Colonic mucosa (tissue), 4 donors: ENCODE measurements at places on chromosomes 12 and 14.

DNA sequence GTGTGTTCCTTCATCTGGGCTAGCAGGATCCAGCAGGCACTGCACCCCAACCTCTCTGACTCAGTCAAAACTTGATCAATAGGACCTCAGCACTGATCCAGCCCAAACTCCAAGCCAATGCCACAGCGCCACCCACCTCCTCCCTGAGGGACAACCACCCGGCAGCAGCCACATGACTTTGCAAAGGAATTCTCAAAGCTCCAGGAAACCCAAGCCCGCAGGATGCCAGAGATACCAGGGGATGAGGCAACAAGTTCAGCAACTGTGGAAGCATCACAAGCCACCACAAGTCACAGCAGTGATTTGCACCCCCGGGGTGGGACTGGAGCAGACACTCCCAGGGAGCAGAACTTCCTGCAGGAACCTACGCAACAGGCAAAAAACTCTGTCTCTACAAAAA, 37.3 kb downstream of the ACTN1 start:
- DNase-seq, result no peak

DNA sequence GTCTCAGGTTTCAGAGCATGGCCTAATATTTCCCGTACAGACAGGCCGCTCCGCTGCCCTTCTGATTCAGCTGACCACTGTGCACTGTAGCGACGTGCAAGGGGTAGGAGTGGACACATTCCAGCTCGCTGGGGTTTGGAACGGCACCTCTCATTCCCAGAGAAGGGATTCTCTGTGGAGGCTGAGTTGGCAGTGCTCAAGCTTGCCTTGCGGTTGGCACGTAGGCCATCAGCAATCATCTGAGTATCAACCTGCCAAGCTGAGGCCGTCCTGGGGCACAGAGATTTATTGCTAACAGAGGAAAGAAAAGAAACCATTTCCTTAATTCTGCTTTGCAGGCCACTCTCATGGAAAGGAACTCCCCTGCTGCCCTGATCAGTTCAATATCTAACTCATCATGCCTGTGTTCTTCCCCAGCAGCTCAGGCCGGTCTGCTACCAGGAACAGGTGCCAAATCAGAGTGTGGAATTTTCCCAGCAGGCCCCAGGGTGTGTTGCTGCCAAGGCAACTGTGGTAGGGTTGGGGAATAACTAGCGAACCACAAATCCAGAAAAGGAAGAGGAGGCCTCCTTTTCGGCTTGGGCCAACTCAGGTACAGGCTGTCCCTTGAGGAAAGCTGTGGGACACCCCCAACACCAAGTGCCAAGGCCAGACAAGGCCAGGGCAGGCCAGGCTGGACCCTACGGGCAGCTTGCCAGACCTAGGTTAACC, 92.5 kb downstream of the SSPN start:
- DNase-seq, result no peak

- DNase-seq, result no peak
Observed at GRCh38 chr12:27052176-27052575, 29.8 kb downstream of the MED21 start.

GRCh38 chr14:68808696-68809480, 16.0 kb upstream of the ZFP36L1 start:
- no peak for DNase-seq

DNA sequence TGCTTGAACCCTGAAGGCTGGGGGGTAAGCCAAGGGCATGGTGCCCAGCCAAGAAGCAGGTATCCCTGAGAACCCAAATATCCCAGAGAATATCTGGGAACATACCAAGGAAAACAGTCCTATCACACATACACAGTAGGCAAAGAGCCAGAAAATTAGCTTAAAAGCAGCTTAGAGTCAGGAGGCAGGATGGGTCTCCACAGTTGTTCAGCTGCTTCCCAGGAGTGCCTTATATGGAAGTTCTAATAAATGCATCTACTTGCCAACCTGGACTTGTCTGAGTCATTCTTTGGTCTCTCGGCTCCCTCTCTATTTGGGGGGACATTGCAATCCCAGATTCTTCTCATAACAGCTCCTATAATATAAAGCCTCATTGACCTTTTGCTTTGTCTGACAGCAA, 9.0 kb upstream of the GPR135 start:
- DNase-seq, result no peak

- DNase-seq, result no peak
Observed at GRCh38 chr12:130576371-130576816, 139.7 kb downstream of the RIMBP2 start.

DNA sequence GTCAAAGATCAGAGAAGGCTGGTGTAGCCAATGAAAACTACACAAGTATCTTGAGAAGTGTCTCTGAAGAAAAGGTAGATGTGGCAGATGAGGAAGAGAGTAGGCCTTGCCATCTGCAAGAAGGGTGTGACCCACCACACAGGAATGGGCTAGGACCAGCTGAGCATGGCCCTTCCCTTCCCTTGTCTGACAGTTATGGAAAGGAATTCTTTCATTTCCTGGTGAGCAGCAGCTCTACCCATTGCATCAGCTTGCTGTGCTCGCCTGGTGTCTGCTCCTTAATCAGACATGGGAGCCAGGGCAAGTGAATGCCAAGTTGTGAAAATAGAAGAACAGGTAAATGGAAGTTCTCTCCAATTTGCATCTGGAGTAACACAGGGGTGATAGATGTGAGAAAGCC, 145.2 kb upstream of the KRR1 start:
- DNase-seq, result no peak

DNA sequence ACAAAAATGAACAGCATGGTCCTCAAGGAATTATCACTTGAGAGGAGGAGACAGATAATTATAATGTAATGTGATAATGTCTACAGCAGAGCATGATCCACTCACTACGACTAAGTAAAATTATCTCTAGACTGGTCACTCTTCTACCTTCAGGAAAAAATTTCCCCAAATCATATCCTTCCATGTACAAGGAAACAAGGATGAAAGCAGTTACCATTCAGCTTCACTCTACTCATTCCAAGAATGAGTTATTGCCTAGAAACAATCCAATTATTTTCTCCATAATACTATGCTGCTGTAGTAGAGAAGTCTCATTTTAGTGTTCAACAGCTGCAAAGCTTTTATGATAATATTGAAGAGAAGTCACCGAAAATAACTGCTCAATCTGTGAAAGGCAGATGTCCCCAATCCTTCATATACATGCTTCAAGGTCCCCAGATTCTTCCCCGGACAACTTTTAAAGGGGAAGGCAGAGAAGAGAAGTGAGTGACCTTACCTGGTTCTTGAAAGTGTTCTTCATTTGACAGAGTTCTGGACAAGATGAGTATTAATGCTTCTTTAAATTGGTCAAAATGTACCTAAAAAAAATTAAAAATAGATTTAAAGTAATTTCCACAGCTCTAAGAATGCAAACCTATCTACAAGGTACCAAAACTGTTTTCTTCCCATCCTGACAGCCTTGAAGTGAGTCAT, 24.6 kb downstream of the NIN start:
- DNase-seq, result no peak

- no peak for DNase-seq
Observed at GRCh38 chr12:80954857-80955520, 17.3 kb upstream of the LIN7A start.

GRCh38 chr14:78316786-78317185, 146.6 kb downstream of the NRXN3 start:
- DNase-seq, result no peak

- no peak for DNase-seq
Observed at GRCh38 chr14:31047503-31047902, 21.3 kb upstream of the STRN3 start.

DNA sequence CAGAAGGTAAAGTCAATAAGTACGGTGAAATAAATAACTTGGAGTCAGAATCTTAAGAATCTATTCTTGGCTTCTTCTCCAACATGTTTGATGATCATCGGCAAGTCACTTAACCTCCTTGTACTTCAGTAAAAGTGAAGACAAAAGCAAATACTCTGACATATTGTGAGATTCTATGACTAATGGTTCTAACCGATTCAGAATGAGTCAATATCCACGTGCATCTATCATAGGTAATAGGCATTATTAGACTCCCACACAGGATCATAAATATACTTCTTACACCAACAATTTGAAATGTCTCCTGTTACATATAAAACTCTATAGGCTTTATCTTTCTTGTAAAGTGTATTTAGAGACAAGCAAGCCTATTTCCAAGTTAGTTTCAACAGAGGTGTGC, 144.4 kb upstream of the ATXN7L3B start:
- DNase-seq, result no peak

GRCh38 chr14:75896341-75896740, 85.5 kb downstream of the TGFB3 start:
- DNase-seq, result no peak

- peak; percentile 80 for DNase-seq
Observed at GRCh38 chr14:72420749-72421474, 473.0 kb downstream of the DPF3 start.

- DNase-seq, result peak; percentile 43
Observed at GRCh38 chr12:5318874-5319273, 113.0 kb upstream of the NTF3 start.

- no peak for DNase-seq
Observed at GRCh38 chr14:68416171-68416570, 376.7 kb downstream of the ZFP36L1 start.

DNA sequence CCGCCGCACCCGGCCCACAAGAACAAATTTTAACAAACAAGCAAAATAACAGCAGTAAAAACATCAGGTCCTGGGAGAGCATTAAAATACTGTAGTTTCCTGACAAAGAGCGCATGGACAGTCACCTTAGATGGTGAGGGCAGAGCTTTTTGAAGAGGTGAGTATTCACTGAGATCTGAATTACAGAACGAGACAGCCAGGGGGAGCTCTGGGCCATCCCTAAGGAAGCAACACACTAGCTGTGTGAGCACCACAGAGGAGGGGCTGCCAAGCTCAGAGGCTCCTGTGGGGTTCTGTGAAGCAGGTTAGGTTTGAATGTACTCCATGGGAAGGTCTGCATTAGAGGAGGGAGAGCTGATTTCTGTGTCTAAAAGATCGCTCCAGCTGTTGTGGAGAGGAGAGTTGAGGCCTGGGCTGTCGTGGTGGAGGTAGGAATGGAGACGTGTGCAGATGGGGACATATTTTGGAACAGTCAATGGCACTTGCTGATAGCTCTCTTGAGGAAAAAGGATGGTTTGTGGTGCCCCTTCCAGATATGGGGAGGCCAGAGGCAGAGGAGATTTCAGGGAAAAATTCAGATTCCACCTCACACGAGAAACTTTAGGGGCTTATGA, 72.9 kb downstream of the TRAFD1 start:
- peak; percentile 48 for DNase-seq

DNA sequence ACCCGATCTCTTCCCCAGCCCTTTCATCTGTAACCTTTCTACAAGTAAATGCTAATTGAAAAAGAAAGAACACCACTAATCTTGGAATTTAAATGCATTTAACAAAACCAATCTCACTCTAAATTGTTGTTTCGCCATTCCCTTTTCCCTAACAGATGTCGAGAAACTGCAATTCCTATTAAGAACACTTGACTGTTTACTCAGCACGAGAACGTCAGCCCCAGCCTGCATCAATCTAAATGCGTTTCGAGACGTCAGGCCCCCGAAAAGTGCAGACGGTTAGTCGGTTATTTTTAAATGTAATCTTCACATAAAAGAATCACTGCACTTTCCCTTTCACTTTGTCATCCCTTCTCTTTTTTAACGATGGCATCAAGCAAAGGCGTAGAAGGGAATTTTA, 837.6 kb downstream of the VRK1 start:
- DNase-seq, result no peak

DNA sequence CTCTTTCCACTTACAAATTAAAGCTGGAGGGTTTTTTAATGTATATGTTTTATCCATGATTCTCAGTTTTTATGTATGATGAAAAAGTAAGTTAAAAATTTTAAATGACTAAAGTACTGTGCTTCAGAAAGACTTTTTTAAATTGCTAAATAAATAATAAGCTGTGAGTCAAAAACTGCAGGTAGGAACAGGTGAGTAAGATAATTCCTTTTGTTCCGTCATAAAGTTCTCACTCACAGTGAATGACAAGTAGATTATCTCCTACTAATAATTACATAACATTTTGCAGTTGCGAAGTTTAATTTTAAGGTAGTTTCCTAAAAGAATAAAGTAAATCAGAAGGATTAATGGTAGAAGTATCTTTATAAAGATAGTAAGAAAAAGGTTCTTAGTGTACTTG, 78.0 kb downstream of the PRKCH start:
- no peak for DNase-seq

- no peak for DNase-seq
Observed at GRCh38 chr12:7758766-7759140, 6.3 kb upstream of the NANOGNB start.

- DNase-seq, result no peak
Observed at GRCh38 chr14:20428802-20429201, 7.2 kb downstream of the KLHL33 start.

DNA sequence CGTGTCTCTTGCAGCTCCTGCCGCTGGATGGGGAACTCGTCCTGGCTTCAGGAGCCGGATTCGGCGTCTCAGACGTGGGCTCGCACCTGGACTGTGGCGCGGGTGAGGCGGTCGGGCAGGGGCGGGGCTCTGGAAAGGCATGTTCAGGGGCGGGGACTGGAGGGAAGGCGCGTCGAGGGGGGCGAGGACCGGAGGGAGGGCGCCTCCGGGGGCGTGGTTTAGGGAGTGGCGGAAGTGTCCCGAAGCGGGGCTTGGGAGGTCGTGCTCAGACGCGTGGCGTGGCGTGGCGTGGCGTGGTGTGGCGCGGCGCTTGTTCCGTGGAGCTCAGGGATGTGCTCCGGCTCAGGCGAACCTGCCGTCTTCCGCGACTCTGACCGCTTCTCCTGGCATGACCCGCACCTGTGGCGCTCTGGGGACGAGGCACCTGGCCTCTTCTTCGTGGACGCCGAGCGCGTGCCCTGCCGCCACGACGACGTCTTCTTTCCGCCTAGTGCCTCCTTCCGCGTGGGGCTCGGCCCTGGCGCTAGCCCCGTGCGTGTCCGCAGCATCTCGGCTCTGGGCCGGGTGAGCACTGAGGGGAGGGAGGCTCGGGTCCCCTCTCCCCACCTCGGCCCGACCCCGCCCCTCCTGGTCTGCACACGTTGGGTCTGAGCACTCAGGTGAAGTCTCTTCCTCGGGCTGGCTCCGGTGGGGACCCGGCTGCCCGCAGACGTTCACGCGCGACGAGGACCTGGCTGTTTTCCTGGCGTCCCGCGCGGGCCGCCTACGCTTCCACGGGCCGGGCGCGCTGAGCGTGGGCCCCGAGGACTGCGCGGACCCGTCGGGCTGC, 6.2 kb downstream of the AMN start:
- DNase-seq, result peak; percentile 97

- DNase-seq, result no peak
Observed at GRCh38 chr14:106062502-106063272, 536.3 kb downstream of the TMEM121 start.

DNA sequence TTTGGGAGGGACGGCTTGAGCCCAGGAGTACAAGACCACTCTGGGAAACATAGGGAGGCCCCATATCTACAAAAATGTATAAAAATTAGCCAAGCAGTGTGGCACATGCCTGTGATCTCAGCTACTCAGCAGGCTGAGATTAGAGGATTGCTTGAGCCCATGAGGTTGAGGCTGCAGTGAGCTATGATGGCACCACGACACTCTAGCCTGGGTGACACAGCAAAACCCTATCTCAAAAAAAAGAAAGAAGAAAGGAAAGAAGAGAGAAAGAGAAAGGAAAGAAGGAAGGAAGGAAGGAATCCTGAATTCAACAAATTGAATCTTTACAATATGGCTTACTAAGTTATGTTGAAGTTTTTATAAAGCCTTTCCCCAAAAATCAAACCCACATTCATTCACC, 2.1 kb downstream of the KIF21A start:
- DNase-seq, result no peak

GRCh38 chr14:56660677-56661389, 81.2 kb downstream of the TMEM260 start:
- no peak for DNase-seq
